ENCODE measurements at places on chromosomes 6 and 20.

DNA sequence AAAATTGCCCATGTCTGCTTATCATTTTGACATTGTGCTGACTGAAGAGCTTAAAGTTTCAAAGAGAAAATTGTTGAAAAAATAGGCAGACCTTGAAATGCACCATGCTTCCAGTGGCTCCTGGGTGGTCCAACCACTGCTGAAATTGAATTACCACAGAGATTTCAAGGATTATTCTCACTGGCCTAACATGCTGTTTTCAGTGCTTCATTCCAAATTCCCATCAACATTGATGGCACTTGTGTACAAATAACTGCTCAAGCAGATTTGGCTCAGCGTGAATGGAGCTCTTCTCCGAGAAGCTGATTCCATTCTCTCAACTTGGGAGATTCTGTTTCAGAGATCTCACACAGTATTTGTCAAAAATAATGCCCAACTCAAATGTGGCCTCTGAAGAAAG, 75.5 kb downstream of the LAMA4 start:
- DNase-seq, result no peak

DNA sequence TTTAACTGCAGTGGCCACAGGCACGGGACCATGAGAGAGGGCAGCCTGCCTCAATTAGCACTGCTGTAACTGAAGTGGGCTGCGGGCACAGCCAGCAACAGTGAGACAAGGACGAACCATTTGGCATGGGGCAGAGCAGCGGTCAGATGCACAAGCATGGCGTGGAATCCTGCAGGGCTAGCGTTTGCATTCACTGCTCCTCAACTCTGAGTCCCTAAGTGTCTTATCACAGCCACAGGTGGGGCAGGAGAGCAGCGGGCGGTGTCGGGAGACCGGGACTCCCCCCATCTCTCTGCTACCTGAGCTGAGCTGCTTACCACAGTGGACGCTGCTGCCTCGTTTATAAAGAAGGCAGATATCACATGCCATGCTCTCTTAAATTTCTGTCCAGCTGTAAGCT, 31.3 kb upstream of the PDE10A start:
- DNase-seq, result no peak

DNA sequence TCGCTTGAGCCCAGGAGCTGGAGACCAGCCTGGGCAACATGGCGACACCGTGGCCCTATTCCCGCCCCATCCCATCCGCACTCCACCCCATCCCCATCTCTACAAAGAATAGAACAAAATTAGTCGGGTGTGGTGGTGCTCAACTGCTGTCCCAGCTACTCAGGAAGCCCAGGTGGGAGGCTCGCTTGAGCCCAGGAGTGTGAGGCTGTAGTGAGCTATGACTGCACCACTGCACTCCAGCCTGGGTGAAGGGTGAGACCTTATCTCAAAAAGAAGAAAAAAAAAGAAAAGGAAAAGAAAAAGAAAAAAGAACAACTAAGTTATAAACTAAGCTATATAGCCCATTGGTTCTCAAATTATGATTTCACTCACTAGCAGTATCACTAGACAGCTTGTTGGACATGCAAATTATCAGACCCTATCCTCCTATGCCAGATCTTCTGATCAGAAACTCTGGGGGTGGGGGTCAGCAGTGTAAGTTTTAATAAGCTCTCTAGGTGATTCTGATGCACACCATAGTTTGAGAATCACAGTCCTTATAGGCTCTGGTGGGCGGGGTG, 491 bp upstream of the ITCH start:
- no peak for DNase-seq

DNA sequence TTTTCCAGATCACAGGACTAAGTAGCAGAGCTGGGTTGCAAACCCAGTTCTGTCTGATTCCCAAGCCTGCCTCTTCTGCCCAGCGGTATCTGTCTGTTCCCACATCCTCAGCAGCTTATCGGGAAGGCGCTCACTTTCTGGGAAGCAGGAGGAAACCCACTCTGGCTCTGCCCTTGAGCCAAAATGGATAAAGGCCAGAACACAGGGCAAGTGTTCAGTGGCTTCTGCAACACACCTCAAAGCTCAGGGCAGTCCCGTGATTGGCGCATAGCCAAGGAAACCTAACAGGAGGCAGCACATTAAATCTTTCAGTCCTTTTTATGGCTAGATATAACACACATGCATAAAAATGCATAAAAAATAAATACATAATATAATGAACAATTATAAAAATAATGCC, 262.2 kb downstream of the NRN1 start:
- no peak for DNase-seq

DNA sequence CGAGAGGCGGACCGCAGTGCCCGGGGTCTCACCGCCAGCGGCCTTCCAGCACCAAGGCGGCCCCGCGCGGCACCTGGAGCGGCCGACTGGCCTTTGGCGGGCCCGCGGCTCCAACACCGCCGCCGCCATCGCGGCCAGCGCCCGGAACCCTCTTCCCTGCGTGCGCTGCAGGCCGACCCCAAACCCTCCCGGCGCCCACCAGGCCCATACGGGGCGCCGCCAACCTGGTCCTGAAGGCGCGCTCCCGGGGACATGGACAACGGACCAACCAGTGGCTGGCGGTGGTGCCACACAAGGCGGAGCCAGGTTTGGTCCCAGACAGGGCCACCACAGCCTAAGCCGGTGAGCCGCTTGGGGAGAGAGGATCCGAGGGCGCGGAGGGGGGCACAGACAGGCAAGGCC, 1514.8 kb upstream of the DEFB115 start:
- DNase-seq, result no peak

DNA sequence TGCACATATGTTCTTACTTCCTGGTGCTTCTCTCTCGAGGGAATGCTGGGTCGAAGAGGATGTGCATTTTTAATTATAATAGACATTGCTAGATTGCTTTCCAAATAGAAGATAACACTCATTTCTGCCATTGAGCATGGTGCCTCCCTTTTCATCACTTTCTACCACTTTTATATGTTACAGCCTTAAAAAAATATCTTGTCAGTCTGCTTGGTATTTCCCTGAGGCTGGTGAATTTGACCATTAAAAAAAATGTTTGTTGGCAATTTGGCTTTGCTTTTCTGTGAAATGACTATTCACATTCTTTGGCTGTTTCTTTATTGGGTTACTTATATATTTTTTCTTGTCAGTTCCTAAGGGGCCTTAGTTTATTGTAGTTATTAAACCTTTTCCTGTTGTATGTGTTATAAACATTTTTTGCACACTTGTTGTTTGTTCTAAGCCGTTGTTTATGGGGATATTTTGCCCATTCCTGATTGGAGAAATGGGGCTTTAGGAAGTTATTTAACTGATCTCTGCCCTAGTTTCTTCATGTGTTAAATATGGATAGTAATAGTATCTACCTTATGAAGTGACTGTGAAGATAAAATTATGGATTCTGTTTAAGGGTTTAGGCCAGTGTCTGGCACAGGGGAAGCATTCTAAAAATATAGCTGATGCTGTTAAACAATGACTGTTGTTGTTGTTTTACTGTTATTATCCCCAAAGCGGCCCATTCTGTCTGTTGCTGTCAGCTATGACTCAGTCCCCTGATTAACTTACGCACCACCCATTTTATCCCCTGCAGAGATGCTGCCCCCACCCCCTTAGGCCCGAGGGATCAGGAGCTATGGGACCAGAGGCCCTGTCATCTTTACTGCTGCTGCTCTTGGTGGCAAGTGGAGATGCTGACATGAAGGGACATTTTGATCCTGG, 3.8 kb downstream of the DDR1 start:
- DNase-seq, result no peak

- DNase-seq, result no peak
These were observed 119.6 kb downstream of the KIF13A start for GRCh38 chr6:17867880-17868279.

- no peak for DNase-seq
These were observed 11.4 kb downstream of the SLC2A4RG start for GRCh38 chr20:63750807-63751470.

GRCh38 chr6:168129292-168130167, 50.5 kb upstream of the FRMD1 start:
- DNase-seq, result no peak

- DNase-seq, result no peak
These were observed 255.5 kb upstream of the NRSN1 start for GRCh38 chr6:23870496-23870895.

DNA sequence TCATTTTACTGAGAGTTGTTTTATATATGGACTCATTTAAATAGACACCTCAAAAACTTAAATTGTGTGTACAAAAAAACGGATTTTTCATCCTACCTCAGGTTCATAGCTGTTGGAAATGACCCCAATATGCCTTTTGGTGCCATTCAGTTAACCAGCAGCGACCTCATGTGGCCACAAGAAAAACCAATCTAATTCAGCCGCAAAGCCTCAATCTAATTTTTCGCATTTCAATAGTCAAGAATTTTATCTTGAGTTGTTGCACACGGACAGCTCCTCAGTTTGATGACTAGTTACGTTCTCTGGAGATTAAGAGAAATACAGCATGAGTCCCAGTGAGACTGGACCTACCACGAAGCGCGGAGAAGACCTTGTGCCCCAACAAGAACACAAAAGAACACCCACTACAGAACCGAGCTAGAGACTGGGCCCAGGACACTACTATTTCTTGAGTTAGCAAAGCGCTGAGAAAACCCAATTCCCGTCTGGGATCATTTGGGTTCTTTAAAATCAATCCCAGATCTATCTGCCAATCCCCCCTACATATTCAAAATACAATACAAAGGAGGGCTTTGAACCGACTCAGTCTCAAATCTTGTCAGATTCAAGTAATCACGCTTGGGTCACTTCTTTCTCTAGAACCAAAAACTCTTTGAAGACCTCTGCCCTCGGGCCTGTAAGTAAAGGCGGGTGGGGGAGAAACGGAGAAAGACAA, 1.1 kb downstream of the TCP11 start:
- no peak for DNase-seq

GRCh38 chr6:44681761-44682160, 294.3 kb downstream of the CDC5L start:
- no peak for DNase-seq

GRCh38 chr20:17417225-17417624, 114.0 kb downstream of the BFSP1 start:
- DNase-seq, result no peak

- DNase-seq, result no peak
These were observed 62.9 kb upstream of the SLC22A1 start for GRCh38 chr6:160058603-160059215.

GRCh38 chr20:3653921-3654320, 9.3 kb downstream of the GFRA4 start:
- DNase-seq, result no peak

- no peak for DNase-seq
These were observed 40.9 kb upstream of the NNAT start for GRCh38 chr20:37479925-37480691.

DNA sequence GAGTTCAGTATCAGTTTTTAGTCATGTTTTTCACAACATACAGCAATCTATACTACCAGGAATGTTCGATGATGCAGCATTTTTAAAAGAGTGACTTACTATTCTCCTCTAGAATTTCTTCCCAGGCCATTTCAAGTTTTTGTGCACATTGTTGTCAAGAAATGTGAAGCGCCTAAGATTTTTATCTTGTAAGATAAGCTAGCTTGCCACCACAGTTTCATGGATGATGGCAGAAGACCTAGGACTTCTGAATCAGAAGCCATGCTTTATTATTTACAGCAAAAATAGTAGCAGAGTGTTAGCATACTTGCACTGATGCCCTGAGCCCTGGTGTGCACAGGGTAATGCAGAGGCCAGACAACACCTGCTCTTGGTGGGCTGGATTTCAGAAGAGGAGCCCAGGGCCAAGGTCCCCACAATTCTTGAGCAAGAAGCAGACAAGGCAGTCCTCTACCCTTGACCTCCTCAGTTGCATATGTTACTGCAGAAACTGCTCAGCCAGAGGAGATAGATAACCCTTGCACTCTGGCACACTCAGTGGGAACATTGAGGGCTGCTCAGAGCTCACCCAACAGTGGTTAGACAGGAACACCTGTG, 99.2 kb downstream of the QKI start:
- no peak for DNase-seq

- no peak for DNase-seq
These were observed 171.6 kb downstream of the SASH1 start for GRCh38 chr6:148514091-148514845.

GRCh38 chr6:45677381-45678284, 299.9 kb upstream of the SUPT3H start:
- DNase-seq, result no peak

GRCh38 chr6:16488813-16489212, 250.4 kb downstream of the GMPR start:
- DNase-seq, result no peak

DNA sequence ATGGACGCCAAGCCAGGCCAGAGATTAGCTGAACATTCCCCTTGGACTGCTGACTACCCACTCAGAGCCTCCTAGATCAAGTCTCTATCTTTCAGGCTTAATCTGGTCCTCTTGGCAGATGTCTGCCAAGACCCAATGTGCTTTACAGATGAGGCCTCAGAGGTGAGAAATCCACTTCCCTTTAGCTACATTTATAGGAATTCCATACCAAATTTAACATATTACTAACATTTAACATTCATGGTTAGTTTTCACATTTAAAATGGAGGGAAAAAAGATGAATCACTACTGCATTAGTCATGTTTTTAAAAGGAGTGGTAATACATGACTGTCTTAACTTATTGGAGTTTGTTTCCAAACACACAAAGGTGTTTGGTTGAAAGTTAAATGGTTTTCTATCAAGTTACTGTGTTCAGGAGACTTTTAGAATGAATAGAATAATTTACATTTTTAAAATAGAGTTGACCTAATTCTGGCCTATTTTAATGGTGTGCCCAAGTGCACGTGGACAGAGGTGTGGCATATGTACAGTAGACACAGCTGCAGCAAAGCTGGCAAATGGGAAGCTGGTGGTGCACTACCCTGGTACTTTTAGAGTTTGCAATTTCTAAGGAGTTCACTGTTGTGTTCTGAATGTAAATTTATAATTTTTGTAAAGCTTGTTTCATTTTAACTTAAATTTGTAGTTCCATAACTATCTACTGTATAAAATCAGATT, 41.9 kb upstream of the CALHM6 start:
- DNase-seq, result no peak

GRCh38 chr20:2386516-2387179, 5.9 kb downstream of the TGM6 start:
- no peak for DNase-seq

GRCh38 chr20:24744747-24745146, 204.3 kb upstream of the CST7 start:
- DNase-seq, result no peak

DNA sequence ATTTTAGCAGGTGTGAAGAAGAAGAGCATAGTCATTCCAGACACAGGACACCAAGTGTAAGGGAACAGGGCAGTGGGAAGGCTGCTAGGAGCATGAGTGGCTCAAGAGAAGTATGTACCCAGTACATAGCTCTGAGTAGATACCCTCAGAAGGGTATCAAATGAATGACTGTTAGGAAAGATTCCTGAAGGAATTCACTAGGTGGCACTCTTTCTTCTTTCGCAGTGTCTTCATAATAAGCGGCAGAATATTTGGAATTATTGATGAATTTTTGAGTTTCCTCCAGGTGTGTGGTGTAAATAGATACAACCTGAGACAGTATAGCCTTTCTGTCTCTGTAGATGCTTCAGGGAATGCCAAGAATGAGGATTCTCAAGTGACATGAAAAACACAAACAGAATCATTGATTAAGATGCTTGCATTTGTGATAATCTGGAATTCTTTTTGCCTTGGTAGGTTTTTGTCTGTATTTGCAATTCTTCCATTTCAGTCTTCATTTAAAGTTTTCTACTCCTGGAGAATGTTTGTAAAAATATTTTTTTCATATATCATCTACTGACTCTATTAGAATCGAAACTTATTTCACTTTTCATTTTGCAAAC, 264.3 kb upstream of the RIMS1 start:
- no peak for DNase-seq

GRCh38 chr6:39079197-39080125, 30.9 kb downstream of the GLP1R start:
- no peak for DNase-seq
